Kasumi-1 (cell line): ENCODE measurements at places on chromosomes 7 and 10.

- no peak for DNase-seq
Measured at GRCh38 chr7:121541457-121541856, 145.3 kb upstream of the FAM3C start.

- no peak for DNase-seq
Measured at GRCh38 chr7:141511316-141511675, 39.9 kb upstream of the AGK start.

DNA sequence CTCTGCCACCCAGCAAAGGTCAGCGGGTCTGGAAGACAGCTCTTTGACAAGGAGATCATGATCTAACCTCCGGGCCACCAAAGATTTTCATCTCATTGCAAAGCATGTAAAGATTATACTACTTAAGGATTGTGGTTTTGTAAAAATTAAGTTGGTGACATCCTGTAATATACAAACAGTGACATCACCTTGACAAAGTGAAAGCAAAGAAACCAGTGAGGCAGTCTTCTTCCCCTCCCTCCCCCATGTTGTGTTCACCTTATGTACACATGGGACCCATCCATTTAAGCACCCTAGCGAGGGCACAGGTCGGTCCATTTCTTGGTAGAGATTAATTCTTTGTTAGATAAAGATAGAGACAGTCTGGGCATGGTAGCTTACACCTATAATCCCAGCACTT is 3.9 kb downstream of the MDH2 start:
- DNase-seq: no peak

DNA sequence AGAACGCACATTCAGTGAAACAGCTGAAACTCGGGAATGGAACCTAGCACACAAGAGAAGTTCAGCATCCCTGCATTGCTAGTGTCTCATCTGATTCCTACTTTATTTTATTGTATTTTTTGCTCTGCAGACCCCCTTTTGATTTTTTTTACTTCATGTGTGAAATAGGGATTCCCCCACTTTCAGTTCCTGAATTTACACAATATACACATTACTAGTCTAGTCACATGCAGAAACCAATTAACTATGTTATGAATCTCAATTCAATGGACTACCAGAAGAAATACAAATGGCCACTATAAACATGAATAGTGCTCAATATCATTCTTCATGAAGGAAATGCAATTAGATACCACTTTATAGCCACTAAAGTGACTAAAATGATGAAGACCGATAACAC is 386.1 kb upstream of the COBL start:
- no peak for DNase-seq

DNA sequence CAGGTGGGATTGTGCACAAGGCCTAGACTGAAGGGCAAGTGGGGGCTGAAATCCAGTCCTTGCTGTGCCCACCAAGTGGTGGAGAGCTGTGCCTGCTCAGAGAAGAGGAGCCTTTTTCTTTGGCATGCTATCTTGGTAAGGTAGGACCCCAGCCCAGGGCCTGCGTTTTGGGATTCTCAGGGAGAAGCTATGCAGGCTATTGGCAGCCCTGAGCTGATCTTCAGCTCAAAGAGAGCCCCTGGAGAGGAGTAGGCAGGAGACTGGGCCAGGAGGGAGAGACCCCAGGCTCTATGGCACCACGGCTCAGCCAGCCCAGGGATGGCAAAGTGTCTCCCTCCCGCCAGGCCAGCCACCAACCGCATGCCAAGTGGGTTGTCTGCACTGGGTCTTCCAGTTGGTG is 119.2 kb upstream of the PCBD1 start:
- no peak for DNase-seq

DNA sequence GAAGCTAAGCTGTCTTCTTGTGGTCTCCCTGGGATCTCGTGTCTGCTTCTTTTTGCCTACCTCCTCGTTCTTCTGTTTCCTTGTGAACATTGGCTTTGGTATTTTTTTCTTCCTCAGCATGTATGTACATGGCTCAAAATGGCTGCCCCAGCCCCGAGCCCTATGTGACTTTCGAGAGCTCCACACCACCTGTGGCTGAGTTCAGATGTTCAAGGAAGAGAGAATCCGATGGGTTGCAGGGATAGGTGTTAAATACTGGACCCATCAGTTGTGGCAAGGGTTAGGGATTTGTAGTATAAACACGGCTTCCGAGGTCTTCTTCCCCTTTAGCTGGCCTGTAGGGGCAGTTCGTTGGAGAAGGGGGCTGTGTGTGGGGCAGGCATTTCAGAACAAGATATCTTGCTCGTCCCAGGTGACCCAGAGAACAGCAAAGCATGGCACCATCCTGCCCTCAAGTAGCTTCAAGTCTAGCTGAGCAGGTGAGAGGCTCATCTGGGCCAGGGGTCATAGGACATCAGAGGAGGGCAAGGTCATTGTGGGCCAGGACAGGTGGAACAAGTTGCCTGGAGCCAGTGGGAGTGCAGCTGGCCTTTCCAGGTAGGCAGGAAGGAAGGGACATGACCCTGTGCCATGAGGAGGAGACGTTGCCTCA is 57.2 kb upstream of the COMTD1 start:
- no peak for DNase-seq

GRCh38 chr10:118449521-118449920 is 107.4 kb upstream of the FAM204A start:
- no peak for DNase-seq
